ENCODE measurements at places on chromosomes 7 and 10.

DNA sequence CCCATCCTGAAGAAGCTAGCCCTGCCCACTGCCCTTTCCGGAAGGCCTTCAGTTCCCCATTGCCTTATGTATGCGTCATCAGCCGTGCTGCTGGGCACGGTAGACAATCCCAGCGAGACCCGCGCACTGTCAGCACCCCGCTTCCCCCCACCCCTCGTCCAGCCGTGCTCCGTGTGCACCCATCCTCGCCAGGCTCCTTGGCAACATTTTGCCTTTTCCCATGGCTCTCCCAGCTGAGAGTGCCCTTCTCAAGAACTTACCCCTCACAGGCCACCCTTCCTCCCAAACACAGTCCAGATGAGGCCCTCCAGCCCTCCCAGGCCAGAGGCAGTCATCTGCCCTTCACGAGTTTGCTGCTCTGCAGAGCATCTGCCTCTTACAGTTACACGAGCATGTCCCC, 633.8 kb upstream of the FOXK1 start:
- no peak for DNase-seq

GRCh38 chr7:3272691-3273141, 28.3 kb upstream of the SDK1 start:
- peak; percentile 87 for DNase-seq

DNA sequence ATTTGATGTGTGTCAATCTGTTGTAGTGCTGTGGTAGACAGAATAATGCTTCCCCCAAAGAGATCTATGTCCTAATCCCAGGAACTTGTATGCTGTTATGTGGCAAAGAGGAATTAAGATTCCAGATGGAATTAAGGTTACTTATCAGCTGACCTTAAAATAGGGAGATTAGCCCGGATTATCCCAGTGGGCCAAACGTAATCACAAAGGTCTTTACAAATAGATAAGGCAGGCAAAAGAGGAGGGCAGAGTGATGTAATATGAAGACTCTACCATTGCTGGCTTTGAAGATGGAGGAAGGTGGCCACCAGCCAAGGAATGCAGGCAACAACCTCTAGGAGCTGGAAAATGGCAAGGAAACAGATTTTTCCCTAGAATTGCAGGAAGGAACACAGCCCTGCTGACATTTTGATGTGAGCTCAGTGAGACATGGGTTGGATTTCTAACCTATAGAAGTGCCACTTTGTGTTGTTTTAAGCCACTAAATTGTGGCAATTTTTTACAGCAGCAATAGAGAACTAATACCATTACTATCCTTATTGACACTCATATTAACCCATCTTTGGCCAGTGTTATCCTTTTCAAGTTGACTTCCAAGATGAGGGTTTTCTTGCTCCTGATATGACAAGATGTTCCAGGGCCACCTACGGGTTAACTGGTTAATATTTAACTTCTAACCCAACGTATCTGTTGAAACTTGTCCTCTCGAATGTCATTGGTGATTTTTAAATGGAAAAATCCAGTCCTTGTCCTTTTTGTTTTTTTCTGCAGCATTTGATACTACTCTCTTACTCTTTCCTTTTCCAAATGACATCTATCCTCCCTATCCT, 29.3 kb downstream of the CYCS start:
- no peak for DNase-seq

DNA sequence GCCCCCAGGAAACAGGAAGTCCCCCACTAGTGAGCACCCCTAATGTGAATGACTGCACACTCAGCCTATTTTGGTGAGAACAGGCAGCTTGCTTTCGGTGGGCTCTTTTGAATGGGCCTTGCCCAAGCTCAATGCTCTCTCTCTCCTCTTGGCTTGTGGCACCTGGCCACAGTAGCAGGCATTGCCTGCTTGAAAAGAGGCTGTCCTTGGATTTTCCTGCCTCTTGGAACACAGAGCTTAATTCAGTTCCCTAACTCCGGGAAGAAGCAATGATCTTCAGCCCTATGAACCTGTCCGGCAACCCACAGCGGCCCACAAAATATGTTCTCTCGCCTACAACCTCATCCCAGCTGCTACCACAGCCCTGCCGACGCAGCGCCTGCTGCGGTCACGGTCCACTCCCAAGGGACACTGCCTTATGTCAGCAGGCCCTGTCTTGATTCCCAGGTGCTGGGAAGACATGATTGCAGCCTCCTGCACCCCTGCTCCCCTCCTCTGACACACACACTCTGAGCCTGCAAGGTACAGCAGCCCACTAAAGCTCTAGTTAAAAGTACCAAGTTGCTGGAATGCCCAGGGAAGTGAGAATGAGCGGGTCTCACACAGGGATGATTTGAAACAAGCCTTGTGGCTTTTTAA, 715.5 kb upstream of the GALNT17 start:
- DNase-seq: peak; percentile 78

- DNase-seq: no peak
Observed at GRCh38 chr10:99930731-99931550, 78.8 kb downstream of the DNMBP start.

DNA sequence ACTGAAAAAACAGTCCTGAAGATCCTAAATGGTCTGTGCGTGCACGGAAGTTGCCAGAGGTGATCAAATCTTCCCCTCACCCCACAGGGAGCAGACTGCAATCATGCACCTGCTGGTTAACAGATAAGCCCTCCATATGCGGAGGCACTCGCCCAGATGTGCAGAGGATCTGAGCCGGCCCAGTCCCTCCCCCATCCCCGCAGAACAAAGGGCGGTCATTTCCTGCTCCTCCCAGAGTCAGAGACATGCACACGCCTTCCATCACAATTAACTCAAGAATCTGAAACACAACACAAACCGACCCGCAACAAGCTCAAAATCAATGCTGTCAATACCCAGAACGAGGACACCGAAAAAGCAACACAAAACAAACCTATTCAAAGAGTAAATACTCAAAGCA, 24.2 kb downstream of the CRTAC1 start:
- peak; percentile 45 for DNase-seq

DNA sequence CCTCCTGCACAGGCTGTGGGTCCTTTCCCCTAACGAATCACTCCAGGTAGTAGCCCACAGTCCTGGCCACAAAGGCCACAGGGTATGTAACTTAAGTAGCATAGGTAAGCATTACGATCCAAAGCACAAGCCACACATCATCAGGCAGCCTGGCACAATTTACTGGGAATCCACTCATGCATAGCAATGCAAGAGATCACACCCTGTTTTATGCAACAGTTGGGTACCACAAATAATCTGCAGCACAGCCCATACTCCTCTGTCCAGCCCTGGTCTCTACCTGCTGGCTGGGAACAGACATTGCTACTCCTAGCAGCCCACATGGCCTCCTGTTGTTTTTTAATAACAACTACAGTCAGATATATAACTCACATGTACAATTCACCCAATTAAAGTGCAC, 34.3 kb downstream of the SRPK2 start:
- DNase-seq: no peak

DNA sequence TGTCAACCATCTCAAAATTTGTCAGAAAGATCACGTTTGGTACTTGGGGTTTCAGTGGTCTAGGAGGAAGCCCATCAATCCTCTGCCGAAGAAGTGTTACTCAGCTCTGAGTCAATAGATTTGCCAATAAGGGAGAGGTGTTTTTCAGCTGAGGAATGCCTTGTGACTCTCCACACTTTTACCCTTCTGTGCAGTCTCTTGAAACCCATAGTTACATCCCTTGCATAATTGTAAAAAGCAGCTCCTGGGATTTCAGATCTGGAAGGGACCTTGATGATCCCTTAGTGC, 47.5 kb downstream of the INSYN2A start:
- no peak for DNase-seq

DNA sequence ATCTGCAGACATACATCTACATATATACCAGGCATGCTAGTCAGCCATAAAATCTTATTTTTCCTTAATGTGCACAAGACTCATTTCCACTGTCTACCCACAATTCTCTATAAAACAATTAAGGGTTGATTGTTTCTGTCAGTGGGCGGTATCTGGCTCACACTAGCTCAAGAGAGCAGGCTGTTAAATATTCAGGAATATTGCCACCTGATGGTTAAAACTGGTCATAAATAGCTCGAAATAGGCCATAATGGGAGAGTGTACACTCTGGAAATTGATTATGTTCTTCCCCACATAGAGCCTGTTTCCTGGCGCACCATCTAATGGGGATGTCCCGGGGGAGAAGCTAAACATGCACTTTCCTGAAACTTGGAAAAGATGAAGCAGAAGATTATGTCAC, 620.6 kb upstream of the ANKRD30A start:
- DNase-seq: peak; percentile 23

- no peak for DNase-seq
Observed at GRCh38 chr7:91492317-91492716, 228.1 kb downstream of the FZD1 start.

DNA sequence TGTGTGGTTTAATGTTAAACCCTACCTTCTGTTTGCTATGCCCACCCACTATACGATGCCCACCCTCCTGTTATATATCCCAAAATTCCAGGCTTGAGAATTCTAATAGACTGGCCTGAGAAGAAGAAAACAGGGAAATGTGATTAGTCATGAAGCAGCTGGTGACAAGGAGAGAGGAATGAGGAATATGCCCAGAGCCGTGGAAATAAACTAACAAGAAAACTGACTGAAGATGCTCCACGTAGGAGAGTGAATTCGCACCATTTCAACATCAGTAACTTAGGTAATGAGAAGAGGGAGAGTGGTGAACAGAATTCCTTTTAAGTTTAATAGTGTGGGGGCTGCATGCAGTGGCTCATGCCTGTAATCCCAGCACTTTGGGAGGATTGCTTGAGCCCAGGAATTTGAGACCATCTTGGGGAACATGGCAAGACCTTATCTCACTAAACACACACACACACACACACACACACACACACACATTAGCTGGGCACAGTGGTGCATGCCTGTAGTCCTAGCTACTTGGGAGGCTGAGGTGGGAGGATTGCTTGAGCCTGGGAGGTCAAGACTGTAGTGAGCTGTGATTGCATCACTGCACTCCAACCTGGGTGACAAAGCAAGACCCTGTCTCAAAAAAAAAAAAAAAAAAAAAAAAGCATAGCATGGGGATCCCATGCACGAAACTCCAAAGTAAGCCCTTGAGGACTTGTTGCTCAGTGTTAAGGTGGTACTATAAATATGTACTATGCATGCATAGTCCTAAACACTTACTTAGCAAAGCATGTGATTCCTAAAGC, 16.1 kb upstream of the SYPL1 start:
- DNase-seq: no peak

DNA sequence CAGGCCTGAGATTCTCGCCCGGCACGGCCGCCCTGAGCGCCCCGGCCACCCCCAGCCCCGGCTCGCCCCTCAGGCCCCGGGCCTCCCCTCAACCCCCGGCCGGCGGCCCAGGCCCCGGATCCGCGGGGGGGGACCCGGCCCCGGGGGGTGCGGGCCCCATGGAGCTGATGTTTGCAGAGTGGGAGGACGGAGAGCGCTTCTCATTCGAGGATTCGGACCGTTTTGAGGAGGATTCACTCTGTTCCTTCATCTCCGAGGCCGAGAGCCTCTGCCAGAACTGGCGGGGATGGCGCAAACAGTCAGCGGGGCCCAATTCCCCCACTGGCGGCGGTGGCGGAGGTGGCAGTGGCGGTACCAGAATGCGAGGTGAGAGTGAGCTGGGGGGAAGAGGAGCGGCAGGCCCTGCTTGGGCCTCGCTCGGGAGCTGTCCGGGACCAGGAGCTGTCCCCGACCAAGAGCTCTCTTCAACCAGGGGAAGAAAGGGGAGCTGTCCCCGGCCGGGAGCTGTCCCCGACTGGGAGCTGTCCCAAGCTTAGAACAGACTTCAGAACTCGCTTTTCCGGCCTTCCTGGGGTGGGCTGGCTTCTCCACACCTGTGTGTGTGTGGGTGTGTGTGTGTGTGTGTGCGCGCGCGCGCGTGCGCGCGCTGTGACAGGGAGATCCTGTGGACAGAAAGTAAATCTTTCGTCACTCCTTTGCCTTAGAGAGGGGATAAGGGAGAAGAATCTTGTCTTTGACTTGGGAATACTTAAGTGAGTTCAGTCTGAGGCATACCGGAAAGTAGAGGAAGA, 510 bp downstream of the ZSWIM8 start:
- peak; percentile 30 for DNase-seq

DNA sequence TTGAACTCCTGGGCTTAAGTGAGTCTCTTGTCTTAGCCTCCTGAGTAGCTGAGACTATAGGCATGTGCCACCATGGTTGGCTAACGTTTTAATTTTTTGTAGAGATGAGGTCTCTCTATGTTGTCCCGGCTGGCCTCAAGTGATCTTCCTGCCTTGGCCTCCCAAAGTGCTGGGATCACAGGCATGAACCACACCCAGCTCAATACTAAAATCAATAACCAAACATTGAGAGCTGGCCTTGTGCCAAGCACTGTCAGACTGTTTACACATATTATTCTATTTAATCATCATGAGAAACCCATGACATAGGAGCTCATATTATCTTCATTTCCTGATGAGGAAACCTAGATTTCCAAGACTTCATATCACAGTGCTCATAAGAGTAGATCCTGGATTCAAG, 251.2 kb downstream of the BAMBI start:
- DNase-seq: no peak

DNA sequence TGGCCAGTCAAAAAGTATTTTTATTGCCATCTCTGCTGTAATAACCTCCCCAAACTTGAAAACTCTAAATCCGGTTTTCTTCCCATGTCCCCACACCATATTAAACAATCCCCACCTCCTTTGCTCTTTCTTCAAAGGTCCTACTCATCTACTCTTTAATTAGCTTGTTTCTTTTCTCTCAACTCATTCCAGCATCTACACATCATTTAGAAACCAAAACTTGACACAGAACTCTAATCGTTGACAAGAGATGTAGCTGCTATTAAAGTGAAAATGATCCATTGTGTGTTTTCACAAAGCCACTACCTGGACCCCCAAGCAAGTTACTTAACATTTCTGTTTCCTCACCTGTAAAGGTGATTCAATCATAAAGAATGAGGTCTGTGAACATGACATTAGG, 436.3 kb upstream of the NPVF start:
- DNase-seq: no peak

DNA sequence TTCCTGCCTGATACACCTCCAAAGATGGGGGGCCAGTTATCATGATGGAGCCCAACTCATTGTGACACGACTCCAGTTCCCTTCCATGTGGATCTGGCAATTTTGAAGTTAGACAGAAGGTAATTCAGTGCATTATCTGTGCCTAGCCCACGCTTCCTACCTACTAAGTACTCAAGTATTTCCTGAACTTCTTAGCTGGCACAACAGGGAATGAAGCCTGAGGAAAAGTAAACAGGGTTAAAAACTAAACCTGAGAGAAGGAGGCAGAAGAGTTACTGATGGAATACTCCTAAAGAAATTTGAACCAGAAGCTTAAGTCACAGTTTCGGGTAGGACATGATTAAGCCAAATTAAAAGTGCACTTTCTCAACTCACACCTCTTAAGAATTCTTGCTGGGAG, 1.1 kb upstream of the SEC31B start:
- DNase-seq: no peak
